Stimulated activated CD4-positive, alpha-beta T cell treated with anti-CD3 and anti-CD28 coated beads, Interleukin-1b, Interleukin-23, amount 100 ng/mL, for 1 hour (primary cell): ENCODE measurements at places on chromosomes 3 and 15.

DNA sequence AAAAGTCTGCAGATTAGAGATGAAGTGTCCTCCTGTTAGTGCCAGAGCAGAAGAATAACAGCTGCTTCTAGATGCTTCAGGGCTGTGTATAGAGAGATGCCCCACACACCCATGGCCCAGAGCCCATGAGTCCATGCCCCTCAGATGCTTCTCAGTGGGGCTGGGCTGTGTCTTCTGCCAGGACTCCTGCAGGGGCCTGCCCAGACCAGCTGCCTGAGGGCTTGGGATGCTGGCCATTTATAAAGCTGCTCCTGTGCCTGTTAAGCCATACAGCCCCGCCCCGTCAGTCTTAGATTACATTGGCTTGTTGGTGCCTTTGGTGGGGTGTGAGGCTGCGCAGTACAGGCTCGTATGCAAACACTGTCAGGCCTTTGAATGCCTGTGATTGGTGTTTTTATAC, 318.0 kb upstream of the CTDSPL start:
- no peak for DNase-seq

GRCh38 chr15:93852761-93853160, 378.6 kb upstream of the MCTP2 start:
- DNase-seq = no peak

GRCh38 chr3:182487611-182488010, 305.7 kb upstream of the ATP11B start:
- no peak for DNase-seq

- DNase-seq = no peak
Measured at GRCh38 chr15:43463507-43463906, 29.4 kb downstream of the TP53BP1 start.

- DNase-seq = no peak
Measured at GRCh38 chr3:58004973-58005372, 3.2 kb upstream of the FLNB start.

- no peak for DNase-seq
Measured at GRCh38 chr3:134495980-134496379, 10.1 kb downstream of the CEP63 start.

DNA sequence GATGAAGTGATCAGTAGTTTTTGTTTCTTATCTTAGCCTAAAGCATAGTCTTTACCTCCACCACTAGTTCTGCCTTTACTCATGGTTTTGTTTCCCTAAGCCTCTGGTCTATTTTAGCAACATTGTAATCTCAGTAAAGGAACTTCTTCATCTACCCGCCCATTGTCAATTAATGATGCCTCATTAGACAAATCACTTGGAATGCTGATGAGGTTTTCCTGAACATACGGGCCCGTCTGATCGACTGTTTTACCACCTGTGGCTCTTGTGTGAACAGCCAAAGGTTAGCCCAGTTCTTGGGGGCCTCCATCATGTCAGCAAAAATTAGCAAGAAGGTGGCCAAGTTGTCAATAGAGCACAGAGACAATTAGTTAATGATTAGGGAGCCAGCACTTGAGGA, 470.1 kb upstream of the ARRDC4 start:
- DNase-seq = no peak

DNA sequence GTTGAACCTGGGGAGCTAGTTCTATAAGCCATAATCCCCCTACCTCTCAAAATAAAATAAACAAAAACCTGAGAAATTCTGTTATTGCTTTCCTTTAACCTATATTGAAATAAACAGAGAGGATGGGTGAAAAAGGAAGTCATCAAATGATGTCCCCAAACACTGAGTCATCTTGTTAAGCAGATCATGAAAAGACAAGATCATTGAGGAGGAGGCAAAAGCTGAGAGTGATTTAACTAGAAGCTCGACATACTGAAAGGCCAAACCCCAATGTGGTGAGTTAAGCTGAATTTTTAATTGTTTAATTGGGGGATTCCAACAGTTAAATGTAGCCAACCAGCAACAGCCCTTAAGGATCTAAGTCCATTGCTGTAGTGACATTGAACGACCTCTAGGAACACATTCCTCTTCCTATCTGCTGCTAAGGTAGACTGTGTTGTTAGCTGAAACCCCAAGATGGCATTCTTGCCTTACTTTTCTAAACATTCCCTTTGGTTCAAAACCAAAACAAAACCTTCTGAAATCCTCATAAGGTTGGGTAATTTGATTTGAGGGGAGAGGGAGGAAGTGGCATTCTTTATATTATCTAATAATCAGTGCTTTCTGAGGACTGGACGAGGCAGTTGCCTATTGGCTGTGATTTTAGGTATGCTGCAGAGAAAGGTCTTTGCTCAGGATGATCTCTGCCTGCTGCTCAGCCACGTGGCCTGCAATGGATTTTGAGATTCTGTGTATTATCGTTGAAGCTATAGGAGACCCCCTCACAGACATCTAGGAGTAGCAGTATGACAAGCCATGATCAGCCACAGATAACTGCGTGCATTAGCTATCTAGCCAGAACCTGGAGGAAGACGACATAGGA, 62.7 kb upstream of the BNIP2 start:
- no peak for DNase-seq

- no peak for DNase-seq
Measured at GRCh38 chr15:59420986-59421618, 16.9 kb upstream of the FAM81A start.

GRCh38 chr3:123926396-123926795, 34.6 kb downstream of the CCDC14 start:
- DNase-seq = no peak

DNA sequence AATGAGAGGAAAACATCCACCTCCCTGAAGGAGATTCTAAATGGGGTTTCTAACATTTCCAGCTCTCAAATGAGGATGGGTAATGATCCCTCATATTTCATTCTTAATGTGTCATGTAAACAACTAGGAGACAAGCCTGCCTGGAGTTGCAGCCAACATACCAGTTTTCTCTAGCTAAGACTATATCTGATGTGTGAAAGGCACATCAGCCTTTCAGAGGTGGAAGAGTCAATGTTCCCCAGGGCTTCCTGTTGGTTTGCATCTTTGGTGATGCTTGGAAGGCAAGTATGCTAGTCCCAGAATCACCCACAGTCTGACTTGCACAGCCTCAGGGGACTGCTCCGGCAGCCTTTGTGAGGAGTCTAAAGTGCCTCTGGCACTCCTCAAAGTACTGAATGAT, 921.2 kb downstream of the SQOR start:
- no peak for DNase-seq
